Stimulated activated naive B cell treated with anti-CD40 and anti-IgM and Interleukin-4, amounts not matched to agents 10 μg/mL and 1 μg/mL and 100 μg/mL, for 72 hours (primary cell): ENCODE measurements at places on chromosomes 5 and 9.

DNA sequence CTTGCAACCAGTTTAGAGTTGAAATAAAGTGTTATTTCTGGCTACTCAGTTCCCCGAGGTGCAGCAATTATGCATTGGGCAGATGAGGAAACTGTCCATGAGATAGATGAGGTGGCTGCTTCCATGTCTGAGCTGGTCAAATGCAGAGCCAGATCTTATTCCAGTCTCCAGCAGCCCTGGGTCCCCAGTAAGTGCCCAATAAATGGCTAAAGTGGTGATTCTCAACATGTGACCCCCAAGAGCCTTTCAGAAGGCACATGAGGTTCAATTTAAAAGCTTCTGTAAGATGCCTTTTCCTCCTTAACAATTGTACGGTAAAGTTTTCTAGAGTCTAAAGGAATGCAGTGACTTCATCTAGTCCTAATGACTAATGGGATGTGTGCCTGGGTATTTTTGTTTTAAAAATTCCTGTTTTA is 17.5 kb downstream of the ATOX1 start:
- H3K27me3 ChIP-seq, result no peaks in the 10 kb centered on the region
- H3K36me3 ChIP-seq, result peaks cover 41% of the 10 kb centered on the region
- H3K27ac ChIP-seq, result no peak overlapping the region
- H3K4me3 ChIP-seq, result no peak overlapping the region

- DNase-seq, result no peak
- no peak overlapping the region for H3K27ac ChIP-seq
- H3K36me3 ChIP-seq, result no peaks in the 10 kb centered on the region
- no peaks in the 10 kb centered on the region for H3K27me3 ChIP-seq
Observed at GRCh38 chr5:66426259-66427138, 169.7 kb upstream of the MAST4 start.

- DNase-seq, result no peak
- peaks cover 3% of the 10 kb centered on the region for H3K27me3 ChIP-seq
- H3K4me1 ChIP-seq, result no peaks in the 10 kb centered on the region
Observed at GRCh38 chr9:83154821-83155220, 91.9 kb upstream of the RASEF start.

DNA sequence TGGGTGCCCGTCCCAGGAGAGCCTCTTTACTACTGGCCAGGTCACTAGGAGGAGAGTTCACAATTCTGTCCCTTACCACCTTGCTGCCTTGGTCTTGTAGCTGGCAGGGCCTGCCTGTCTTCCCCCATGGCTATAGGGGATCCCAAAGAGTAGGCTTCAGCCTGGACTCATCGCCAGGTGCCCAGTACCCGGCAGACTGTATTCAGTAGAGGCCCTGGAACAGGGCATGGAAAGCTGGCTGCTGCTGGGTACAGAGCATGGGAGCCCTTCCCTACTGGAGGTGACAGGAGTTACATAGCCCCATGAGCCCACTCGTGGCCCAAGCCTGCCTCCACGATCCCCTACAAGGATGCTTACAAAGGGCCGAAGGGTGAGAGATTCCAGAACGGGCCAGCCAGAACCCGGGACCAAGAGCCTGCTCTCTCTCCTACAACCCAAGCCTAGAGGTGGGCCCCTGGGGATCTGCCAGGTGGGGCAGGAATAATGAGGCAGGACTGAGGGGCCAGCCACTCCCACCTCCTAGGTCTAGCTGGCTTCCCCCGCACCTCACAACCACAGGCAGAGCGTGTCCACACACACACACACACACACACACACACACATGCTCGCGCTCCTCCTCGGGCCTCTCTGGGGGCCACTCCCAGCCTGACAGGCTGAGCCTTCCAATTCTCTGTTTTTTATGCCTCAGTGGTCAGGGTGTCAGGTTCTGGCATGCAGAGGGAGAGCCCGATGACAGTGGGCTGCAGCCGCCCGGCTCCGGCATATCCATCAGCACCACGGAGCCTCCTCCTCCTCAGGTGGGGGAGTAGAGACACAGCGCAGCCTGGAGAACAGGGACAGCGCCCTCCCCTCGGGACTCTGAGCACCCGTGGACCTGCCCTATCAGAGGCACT is 186.0 kb downstream of the PAX5 start:
- peaks cover 69% of the 10 kb centered on the region for H3K36me3 ChIP-seq
- H3K4me1 ChIP-seq, result peaks cover 16% of the 10 kb centered on the region
- H3K4me3 ChIP-seq, result peak overlapping the region; percentile 16
- no peak for DNase-seq

GRCh38 chr5:122741681-122742080 is 33.2 kb upstream of the SNX2 start:
- DNase-seq, result no peak
- no peak overlapping the region for H3K4me3 ChIP-seq
- no peak overlapping the region for H3K27ac ChIP-seq
- H3K27me3 ChIP-seq, result no peaks in the 10 kb centered on the region
- H3K4me1 ChIP-seq, result peaks cover 9% of the 10 kb centered on the region
- H3K36me3 ChIP-seq, result no peaks in the 10 kb centered on the region

DNA sequence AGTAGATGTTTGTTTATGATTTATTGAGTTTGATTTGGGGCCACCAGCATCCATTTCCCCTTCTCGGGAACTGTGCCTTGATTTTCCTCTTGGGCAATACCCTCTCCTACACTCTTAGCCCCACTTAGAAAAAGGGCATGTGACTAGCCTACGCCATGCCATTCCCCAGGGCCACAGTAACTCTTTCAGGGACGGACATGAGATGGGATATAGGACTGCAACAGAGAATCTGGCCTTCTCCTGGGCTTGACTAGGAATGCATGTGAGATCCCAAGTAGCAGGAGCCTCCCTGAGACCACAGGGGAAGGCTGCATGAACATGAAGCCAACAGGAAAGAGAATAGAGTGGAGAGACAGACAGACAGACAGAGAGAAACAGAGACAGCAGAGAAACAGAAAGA is 30.7 kb upstream of the SPARC start:
- H3K4me1 ChIP-seq, result peaks cover 20% of the 10 kb centered on the region
- peaks cover 2% of the 10 kb centered on the region for H3K36me3 ChIP-seq
- H3K4me3 ChIP-seq, result no peak overlapping the region
- peak overlapping the region; percentile 4 for H3K27ac ChIP-seq
- H3K27me3 ChIP-seq, result no peaks in the 10 kb centered on the region

DNA sequence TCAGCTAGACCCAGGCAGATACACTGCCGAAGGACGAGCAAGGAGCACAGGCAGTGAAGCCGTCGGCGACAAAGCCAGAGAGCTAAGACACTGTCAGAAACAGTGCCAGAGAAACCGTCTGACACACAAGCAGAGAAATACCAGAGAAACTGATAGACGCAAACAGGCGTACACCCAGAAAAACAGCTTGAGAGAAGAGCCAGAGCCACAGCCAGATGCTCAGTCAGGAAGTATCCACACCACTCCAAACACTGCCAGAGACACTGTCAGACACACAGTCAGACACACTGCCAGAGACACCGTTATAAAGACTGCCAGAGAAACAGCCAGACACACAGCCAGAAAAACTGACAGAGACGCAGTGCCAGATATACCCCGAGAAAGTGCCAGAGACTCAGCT is 19.1 kb downstream of the CNTFR start:
- H3K36me3 ChIP-seq, result no peaks in the 10 kb centered on the region

GRCh38 chr5:180441564-180442051 is 52.6 kb upstream of the CNOT6 start:
- no peak overlapping the region for H3K4me3 ChIP-seq
- no peak for DNase-seq
- peaks cover 14% of the 10 kb centered on the region for H3K27me3 ChIP-seq
- peaks cover 3% of the 10 kb centered on the region for H3K36me3 ChIP-seq
- no peaks in the 10 kb centered on the region for H3K4me1 ChIP-seq

DNA sequence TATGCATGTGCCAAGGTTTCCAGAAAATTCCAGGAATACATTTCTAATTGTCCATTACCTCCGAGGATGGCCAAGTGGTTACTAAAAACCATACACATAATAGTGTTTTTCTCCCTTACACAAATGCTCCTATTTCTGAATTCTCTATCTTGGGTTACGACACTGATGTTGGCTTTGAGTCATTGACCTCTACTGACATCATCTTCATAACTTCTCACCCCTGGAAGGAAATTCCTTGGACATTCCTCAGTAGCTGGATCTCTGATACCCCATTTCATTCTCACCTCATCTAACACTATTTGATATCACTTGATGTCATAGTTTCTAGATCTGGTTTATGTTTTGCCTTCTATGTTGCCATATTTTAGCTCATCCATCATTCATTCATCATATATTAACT is 287.2 kb downstream of the CTNND2 start:
- H3K27ac ChIP-seq, result no peak overlapping the region
- H3K4me1 ChIP-seq, result no peaks in the 10 kb centered on the region
- H3K4me3 ChIP-seq, result no peak overlapping the region
- H3K27me3 ChIP-seq, result no peaks in the 10 kb centered on the region

- no peak for DNase-seq
- peaks cover 21% of the 10 kb centered on the region for H3K4me1 ChIP-seq
- H3K4me3 ChIP-seq, result no peak overlapping the region
- H3K36me3 ChIP-seq, result no peaks in the 10 kb centered on the region
Observed at GRCh38 chr9:96874201-96874785, 20.0 kb upstream of the ZNF782 start.

DNA sequence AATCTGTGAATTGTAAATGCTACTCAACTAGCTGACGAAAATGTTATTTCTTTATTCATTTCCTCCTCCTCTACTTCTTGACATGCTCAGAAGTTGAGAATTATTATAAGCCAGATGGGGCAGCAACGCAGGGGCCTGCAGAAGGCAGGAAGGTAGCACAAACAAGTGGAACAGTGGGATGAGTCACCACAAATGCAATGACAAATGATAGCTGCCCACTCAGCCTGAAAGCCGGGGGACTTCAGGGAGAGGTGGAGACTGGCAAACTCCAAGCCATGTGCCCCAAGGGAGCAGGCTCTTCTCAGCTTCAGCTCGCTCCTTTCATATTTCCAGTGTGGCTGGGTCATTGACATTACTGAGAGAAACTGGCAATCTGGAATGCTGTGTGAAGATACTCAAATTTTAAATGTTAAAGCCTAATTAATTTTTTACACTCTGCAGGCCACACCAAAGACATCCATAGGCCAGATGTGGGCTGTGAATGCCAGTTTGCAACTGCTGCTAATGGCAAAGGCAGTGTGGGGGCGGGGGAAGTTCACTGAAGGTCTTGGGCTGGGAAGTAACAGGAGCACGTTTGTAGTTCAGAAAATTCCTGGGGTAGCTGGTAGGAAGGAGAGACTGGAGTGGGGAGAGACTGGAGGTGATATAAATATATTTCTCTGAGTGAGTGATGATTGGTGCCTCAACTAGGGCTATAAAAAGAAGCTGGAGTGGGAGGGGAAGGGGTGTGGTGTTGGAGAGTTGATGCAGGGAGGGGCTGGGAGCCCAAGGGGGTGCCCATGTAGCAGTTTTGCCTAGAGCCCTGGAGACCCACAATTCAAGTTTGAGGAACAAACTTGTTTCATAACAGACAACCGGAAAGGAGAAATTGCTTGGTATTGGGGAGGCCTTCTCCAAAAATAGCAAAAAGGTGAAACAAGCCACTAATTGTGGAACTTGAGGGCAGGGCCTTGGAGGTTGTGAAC is 20.8 kb upstream of the ADRB2 start:
- peak overlapping the region; percentile 54 for H3K4me3 ChIP-seq
- no peaks in the 10 kb centered on the region for H3K36me3 ChIP-seq
- no peaks in the 10 kb centered on the region for H3K27me3 ChIP-seq
- peak overlapping the region; percentile 74 for H3K27ac ChIP-seq

GRCh38 chr5:42315214-42315613 is 108.0 kb upstream of the GHR start:
- no peak overlapping the region for H3K4me3 ChIP-seq
- H3K27me3 ChIP-seq, result no peaks in the 10 kb centered on the region
- H3K4me1 ChIP-seq, result no peaks in the 10 kb centered on the region

DNA sequence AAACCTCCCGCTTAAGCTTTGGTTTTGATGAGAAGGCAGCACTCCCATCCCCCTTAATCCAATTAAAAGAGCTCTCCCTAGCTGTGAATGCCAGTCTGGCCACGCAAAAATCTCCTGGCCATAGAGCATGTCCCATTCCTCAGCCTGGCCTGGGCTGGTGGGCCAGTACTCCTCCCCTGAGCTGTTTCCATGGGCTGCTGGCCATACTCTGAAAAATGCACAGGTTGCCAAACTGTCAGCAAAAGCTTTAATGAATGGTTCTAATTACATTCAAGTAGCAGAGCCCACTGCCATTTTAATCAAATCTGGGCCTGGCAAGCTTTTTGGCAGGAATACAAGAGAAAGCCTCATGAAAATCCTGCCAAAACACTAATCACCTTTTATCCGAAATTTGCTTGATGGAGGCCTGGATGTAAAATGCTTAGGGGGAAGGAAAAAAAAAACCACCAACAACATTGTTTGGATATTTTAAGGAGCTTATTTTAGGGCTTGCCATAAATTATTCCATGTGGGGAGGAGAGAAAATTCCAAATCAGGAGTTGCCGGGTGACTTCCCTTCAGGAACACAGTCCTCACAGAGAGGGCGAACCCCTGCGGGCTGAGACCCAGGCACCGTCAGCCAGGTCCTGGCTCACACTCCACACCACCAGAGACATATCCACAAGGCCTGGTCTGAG is 243.3 kb downstream of the SEC61B start:
- no peak for DNase-seq
- peak overlapping the region; percentile 69 for H3K27ac ChIP-seq
- H3K36me3 ChIP-seq, result peaks cover 19% of the 10 kb centered on the region
- H3K4me1 ChIP-seq, result peaks cover 57% of the 10 kb centered on the region
